ENCODE measurements at places on chromosomes 1 and 21. TPM values are rescaled to one million over a fixed set of nuclear protein-coding genes. Genes with fewer than 3 reads are reported as not detected.

ADAM30 gene
- polyA plus RNA-seq, result not detected

GRCh38 chr1:173014160-173014559, 36.6 kb downstream of the TNFSF18 start:
- DNase-seq, result no peak

DNA sequence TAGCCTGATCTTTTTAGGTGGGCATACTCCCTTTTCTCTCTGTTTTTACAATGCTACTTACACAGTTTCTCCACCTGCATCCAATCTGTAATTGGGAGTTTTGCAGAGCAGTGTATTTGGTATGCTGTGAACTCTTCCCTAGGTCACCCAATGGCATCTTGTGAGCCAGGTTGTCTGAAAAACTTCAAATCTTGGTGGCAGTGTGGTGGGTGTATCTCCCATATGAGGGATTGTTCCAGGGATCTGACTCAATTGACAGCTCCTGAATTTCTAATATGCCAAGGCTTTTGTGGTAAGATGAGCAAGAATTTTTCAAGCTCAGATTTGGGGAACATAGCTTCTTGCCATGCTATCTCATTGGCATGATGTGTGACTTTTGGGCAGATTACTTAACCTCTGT, 47.2 kb upstream of the MACF1 start:
- no peak for DNase-seq

DNA sequence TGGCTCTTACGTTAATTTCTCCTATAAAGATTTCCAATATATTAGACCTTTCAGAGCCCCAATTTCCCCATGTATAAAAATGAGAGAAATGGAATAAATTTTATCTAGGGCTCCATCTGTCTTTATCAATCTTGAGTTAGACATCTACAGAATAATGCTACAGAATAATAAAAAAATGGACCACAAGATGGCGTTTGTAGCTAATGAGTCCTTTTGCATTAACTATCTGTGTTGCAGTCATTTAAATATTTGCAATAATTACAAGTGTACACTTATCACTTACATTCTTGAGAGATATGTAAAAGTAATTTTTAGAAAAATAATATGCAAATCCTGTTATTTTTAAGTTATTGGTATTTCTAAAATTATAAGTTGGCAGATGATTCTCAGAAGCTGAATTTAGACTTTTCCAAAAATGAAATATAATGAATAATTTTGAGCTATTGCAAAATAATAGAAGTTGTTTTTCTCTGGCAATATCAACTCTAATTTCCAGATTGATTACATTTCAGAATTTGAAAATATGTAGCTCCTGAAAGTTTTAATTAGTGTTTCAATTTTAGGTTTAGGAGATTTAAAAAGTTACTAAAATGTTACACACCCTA, 87.7 kb downstream of the SNX7 start:
- DNase-seq, result no peak

- no peak for DNase-seq
These were observed 43.1 kb downstream of the OLFM3 start for GRCh38 chr1:101953623-101954022.

DNA sequence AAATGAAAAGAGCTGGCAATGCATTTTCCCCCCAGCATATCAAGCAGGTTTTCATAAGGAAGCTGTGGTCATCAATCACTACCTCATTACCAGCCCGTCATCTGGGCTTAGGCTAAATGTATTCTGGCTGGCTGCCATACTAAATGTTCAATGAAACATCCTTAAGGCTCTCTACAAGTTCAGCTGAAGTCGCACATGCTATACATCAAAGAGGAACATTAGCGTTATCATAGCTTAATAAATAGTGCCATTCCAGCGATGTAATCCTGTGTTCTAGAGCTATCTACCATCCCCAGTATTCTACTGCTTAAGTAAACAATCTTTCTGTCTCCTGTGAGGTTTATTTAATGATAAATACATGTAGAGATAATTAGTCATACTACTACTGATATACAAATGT, 288.8 kb downstream of the DPYD start:
- no peak for DNase-seq

ELAPOR1 gene
- polyA plus RNA-seq, result 1.7 TPM

DNA sequence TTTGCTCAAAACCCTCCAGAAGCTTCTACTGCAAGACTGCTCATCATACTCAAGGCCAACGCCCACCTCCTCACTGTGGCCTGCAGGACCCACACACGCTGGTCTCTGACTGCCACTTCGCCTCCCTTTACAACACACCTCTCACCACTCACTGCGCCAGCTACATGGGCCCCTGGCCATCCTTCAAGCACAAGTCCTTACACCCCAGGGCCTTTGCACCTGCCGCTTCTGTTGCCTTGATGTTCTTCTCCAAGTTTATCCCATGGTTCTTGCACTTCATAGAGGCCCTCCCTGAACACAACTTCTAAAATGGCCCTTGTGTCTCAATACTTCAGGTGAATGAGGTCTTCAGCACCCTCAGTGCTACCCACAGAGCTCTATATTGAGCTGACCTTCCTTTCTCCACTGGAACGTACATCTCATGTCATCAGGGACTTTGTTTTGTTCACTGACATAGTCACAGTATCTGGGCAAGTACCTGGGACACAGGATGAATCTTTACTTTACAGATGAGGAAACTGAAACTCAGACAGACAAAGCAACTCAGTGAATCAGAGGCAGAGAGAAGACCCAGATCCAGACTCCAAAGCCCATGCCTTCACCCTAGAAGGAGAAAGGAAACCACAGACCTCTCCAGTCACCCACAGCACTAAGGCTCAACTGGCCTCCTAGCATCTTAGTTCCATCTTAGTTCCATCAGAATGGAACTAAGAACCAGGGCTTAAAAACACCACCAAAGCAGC, 34.7 kb upstream of the CLSTN1 start:
- DNase-seq, result no peak

DNA sequence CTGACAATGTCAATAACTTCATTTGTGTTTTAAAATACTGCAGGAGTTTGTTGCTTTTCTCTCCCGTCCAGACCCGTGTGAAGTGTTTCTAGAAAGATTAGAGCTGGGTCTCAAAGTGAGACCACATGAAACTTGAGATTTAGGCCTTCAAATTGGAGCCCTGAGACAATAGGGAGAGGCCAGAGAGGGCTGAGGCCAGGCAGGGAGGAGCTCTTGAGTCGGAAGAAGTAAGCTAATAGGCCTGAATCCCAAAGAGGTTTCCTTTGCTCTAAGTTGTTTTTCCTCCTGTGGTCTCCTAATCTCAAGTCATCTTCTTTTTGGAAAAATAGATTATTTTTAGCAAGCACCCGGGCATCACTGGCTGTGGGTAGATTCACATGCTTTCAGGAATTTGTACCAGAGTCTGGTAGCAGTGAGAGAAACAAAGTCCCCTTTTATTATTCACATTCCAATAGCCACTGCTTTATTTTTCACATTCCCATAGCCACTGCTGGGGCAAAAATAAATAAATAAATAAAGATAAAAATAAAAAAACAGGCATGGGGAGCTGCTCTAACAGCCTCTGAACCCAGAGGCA, 25.6 kb downstream of the CD244 start:
- no peak for DNase-seq

DNA sequence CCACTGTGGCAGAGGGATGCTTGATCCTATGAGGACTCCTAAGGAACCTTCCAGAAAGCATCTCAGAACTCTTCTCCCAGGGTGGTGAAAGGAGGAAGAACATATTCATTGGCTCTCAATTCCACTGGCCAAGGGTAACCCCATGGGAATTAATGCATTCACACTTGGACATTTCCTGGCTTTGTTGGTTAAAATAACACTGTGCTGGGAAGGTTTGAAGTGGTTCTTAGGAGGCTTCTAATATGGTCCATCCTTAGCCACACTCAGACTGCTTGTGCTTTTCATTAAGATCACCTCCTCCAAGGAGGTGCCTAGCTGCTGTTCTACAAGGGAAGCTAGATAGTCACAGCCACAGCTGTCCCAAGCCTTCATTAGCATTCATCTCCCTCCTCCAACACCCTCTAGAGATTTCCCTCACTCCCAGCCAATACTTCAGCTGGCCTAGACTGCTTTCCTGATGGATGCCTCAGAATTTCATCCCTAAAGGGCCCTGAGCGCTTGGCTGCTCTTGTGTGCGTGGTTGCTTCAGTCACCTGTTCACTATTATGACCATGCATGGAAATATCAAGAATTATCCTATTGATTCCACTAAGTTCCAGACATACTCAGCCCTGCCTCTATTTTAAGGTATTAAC, 544.4 kb downstream of the PLPP3 start:
- no peak for DNase-seq

GRCh38 chr1:65630855-65631254, 161.8 kb upstream of the PDE4B start:
- no peak for DNase-seq

DNA sequence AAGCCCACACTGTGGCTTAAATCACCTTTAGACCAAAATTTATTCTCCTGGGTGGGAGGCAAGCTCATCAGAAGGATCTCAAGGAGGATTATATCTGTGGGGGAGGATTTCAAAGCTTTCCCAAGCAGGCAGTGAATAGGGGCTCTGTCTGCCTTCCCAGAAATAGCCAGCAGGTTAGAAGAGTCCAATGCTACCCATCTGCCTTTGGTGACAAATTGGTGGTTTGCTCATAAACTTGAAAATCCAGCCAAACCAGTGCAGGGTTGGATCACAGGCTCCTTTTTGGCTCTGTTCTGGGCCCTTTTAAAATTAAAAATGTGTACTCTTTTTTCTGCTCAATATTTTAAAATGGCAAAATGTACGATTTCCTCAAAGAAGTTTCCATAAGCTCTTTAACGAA, 118.9 kb upstream of the ZC3H11B start:
- no peak for DNase-seq

Measured in left renal pelvis (tissue), 4 donors.